ENCODE measurements at places on chromosomes 4 and X.

GRCh38 chrX:83759872-83760271 is 101.1 kb upstream of the CYLC1 start:
- DNase-seq = no peak

- DNase-seq = no peak
Observed at GRCh38 chr4:159698336-159698735, 595.5 kb downstream of the RAPGEF2 start.

GRCh38 chrX:85504381-85504780 is 124.9 kb upstream of the POF1B start:
- DNase-seq = no peak

DNA sequence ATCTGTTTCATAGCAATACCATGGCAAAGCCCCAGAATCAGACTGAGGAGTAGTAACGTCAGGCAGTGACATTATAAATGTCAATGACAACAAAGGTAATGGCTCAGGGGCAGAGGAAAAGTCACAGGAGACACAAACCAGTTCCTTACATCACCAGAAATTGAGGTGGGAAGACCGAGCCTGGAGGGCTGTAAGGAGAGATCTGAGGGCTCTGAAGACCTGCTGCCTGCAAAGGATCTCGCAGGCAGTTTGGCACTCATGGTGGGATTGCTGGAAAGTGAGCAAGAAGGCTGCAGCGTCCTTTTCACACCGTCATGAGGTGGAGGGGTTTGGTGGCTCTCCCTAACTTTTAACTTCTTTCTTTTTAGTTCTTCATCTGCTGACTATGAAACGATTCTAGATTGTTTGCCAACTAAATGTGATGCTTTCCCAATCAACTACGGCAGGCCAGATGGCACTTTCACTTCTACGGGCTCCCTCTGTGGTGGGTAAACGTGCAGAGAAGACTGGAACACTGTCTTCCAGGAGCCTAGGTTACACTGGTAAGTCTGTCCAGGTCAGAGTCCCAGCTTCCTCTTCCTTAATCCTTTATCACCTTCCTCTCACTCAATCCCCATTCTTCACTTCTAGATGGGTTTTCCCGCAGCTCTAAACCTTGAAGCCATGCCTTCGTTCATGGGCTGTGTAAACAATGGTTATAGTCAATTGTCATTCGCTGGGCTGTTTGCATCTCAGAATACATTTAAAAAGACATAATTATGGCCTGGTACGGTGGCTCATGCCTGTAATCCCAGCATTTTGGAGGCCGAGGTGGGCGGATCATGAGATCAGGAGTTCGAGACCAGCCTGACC is 58.2 kb downstream of the TBC1D9 start:
- no peak for DNase-seq

GRCh38 chr4:88858752-88859151 is 161.1 kb upstream of the NAP1L5 start:
- DNase-seq = no peak

DNA sequence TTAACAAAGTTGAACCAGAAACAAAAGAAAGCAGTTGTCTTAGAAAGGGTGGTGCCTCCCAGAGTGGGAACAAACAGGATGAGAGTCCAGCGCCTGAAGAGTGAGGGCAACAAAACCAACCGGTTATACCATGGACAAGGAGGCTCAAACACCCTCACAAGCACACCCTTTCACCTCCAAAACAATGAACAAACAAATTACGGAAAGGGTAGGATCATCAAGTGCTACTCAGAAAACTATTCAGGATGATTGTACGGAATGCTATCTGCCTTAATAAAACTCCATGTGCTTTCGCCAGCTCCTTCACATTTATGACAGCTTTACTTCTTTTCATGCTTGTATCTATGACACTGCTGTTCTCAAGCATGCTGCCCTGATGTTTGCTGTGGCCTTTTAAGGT is 26.8 kb downstream of the SLC39A8 start:
- no peak for DNase-seq

GRCh38 chr4:176755613-176756012 is 37.1 kb downstream of the VEGFC start:
- no peak for DNase-seq

DNA sequence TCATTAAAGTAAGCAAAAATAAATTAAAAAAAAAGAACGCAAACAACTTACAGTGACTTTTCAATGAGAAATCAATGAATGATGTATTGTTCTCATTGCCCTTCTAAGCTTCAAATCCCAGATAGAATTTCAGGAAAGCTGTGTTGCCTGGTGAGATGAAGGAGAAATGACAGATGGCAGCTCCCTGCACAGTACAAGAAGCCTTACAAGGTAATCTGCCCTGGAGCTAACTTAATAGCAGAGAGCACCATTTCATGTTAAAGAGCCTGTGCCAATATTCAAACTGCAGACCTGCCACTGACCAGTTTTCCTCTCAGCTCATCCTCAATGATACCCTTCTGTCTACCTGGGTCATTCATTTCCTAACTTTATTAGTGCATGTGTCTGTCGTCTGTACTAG is 54.0 kb downstream of the GC start:
- no peak for DNase-seq

- DNase-seq = no peak
Observed at GRCh38 chr4:126057371-126057770, 742.6 kb downstream of the FAT4 start.

GRCh38 chr4:170465429-170465828 is 375.7 kb upstream of the AADAT start:
- DNase-seq = no peak

GRCh38 chr4:183320211-183321059 is at the start of gene CLDN22:
Gene CLDN22 (minus strand): TSS chr4:183320276. CDS start chr4:183320218, 58 bp downstream.
- DNase-seq = no peak

GRCh38 chr4:149574971-149575370 is 240.7 kb downstream of the IQCM start:
- DNase-seq = no peak

DNA sequence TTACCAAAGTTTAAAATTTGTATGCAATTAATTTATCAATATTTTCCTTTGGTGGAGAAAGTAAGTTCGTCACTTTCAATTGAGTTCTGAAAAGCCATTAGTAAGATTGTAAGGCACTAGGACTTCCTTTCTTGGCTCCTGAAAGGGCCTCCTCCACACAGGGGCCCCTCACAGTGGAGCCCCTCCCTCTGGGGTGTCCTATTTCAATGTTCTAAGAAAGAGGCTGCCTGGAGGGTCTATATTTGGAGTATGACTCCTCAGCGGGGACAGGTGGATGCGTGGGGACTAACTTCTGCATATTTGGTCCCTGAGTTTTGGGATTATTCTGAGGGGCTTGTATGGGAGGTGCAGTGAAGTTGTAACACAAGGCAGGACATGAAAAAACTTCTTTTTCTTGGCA is 1.6 kb upstream of the ARMCX4 start:
- no peak for DNase-seq

- DNase-seq = no peak
Observed at GRCh38 chr4:76548704-76549103, 113.7 kb downstream of the SHROOM3 start.

GRCh38 chr4:16606691-16607090 is 291.8 kb downstream of the LDB2 start:
- DNase-seq = no peak

- no peak for DNase-seq
Observed at GRCh38 chr4:184198190-184198589, 19.5 kb downstream of the ENPP6 start.

DNA sequence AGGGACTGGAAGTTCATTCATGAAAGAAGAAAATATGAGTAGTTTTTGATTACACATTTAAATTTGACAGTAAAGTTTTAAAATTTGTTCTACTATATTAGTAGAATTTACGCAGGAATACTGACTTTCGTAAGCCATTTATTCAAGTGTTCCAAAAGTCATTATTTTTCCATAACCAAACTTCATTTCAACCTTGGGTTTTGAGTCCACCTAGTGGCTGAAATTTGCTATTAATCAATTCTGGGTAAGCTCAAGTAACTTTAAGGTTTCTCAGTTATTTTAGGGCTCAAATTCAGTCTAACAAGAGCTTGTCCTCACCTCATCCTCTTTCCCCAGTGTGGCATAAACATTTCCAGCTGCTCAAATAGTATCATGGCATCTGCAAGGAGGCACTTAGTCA is 175.4 kb downstream of the SH3BGRL start:
- DNase-seq = no peak

DNA sequence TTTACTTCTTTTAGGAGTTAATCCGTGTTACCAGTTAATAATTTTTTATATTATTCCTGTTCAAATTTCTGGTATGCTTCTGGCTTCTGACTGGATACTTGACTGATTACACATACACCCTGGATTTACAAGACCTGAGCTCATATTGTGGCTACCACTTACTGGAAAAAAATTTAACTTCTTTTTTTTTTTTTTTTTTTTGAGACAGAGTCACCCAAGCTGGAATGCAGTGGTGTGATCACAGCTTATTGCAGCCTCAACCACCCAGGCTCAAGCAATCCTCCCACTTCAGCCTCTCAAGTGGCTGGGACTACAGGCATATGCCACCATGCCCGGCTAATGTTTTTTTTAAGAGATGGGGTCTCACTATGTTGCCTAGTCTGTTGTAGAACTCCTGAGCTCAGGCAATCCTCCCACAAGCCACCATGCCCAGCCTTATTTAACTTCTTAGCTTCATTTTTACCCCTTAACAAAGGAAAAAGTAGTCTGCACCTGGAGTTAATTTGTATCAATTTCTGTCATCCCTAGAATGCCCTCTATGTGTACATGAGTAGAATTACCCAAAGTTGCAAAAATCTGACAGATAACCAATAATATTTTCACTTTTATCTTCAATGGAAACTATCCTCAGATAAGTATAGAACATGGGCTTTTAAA is 50.3 kb downstream of the TMEM165 start:
- no peak for DNase-seq

- no peak for DNase-seq
Observed at GRCh38 chrX:153857348-153857903, 27.1 kb upstream of the PDZD4 start.

Measured in stimulated activated CD4-positive, alpha-beta T cell treated with anti-CD3 and anti-CD28 coated beads, Interleukin-4, amount 100 ng/mL, for 1 hour (primary cell).